NCI-H2081 treated with DMSO at 0.1 percent for 48 hours (cell line): ENCODE measurements at places on chromosomes 7 and 10.

- DNase-seq: no peak
Observed at GRCh38 chr7:17646253-17646956, 293.9 kb downstream of the SNX13 start.

DNA sequence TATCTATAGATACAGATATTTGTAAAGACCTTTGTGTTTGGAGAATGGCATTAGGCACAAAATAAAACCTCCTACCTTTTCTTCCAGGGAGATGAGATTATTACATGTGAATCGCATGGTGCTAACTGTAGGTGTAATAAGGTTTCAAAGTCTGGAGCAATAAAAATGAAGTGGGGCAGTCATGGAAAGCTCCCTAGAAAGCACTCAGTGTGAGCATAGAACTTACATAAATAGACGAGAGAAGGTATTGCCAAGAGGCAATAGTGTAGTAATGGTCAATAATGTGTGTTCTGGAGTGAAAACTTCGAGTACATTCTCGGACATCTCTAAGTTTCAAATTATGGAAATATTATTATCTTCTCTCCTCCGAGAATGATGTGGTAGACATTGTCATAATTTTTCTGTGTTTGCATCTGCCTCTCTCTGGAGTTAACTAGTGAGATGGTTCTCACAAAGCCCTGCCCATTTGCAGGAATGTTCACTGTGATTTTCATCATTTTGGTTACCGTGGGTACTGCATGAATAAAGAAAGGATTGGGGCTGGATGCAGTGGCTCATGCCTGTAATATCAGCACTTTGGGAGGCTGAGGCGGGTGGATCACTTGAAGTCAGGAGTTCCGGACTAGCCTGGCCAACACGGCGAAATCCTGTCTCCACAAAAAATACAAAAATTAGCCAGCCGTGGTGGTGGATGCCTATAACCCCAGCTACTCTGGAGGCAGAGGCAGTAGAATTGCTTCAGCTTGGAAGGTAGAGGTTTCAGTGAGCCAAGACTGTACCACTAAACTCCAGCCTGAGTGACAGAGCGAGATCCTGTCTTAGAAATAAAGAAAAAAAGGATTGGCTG, 10.6 kb downstream of the VIM start:
- no peak for DNase-seq

GRCh38 chr7:115037128-115037802, 115.4 kb downstream of the MDFIC start:
- DNase-seq: no peak

GRCh38 chr7:34451923-34452322, 206.1 kb upstream of the NPSR1 start:
- no peak for DNase-seq

GRCh38 chr7:27111751-27112277, 9.3 kb upstream of the HOXA2 start:
- DNase-seq: no peak

DNA sequence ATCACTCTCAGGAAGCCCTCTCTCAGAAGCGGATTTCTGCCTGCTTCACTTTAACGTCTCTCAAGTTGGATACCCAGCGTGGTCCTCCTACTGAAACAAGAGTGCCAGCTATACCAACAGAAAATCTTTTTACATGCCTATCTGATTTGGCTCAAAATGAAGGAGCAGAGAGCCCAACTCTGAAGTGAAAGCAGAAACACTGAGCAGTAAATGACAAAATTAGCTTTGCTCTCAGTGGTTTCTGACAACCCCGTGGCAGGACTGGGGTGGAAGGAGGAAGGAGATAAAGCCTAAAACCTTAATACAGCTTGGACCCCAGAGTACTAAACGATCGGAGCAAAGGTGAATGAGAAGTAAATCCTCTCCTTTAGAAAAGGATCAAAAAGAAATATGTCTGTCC, 25.1 kb upstream of the GPR37 start:
- no peak for DNase-seq

- no peak for DNase-seq
Observed at GRCh38 chr7:90599892-90600555, 3.9 kb downstream of the CDK14 start.

- no peak for DNase-seq
Observed at GRCh38 chr7:4713183-4713784, 31.2 kb downstream of the FOXK1 start.

DNA sequence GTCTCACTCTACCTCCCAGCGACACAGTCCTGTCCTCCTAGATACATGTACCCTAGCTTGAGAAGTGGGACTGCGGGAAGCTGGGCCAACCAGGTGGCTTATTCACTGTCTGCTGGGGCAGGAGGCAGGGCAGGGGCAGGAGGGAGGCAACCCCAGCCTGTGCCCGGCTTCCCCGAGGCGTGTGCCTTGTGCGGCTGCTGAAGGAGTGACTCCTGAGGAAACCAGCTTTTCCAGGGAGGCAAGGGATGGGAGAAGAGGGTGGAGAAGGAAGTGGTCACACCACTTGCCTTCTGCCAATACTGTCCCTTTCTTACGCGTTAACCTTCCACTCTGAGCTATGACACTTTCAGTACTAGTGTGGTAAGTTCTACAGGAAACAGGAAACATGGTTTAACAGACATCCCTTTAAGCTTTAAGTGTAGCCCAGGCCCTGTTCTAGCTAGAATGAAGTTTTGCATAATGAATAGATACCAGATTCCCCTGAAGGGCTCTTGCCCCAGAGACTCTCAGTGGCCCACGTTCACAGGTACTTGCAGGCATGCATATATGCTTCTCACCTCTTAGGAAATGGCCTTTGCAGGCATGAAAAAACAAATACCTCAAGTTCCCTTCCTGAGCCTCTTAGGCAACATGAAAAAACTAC, 40.6 kb downstream of the SYPL1 start:
- no peak for DNase-seq

DNA sequence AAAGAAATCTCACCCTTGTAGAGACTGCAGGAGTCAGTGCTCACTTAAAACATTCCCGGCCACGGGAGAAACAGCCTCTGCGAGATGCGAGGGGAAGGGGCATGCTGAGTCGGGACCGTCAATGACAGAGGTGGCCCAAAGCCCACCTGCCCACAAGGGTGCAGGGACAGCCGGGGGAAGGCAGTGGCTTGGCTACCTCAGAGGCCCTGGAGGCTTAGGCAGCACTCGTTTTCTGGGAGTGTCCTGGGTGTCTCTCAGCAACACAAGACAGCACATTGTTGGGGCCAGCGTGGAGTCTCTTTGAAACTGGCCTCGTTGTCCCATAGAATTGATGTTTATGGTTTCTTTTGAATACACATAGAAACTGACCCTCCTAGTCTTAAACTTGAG, 25.6 kb upstream of the SYCE1 start:
- DNase-seq: no peak

- DNase-seq: no peak
Observed at GRCh38 chr10:95532536-95532935, 28.6 kb downstream of the SORBS1 start.

DNA sequence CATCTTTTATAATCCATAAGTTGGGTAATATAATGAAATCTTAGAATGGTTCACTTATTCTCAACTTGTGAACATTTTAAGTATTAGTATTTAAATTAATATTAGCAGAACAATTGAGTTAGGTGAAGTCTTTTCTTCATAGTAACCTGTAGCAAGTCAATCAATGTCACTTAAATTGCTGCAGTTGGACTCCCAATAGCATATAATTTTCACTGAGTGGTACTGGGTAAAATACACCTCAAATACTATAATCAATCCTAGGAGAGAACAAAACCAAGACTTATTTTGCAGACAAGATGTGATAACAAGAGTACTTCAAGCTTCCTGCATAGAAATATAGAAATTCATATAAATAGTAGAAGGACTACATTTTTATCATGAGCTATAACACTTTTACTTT, 677.9 kb upstream of the LRRN3 start:
- DNase-seq: no peak

DNA sequence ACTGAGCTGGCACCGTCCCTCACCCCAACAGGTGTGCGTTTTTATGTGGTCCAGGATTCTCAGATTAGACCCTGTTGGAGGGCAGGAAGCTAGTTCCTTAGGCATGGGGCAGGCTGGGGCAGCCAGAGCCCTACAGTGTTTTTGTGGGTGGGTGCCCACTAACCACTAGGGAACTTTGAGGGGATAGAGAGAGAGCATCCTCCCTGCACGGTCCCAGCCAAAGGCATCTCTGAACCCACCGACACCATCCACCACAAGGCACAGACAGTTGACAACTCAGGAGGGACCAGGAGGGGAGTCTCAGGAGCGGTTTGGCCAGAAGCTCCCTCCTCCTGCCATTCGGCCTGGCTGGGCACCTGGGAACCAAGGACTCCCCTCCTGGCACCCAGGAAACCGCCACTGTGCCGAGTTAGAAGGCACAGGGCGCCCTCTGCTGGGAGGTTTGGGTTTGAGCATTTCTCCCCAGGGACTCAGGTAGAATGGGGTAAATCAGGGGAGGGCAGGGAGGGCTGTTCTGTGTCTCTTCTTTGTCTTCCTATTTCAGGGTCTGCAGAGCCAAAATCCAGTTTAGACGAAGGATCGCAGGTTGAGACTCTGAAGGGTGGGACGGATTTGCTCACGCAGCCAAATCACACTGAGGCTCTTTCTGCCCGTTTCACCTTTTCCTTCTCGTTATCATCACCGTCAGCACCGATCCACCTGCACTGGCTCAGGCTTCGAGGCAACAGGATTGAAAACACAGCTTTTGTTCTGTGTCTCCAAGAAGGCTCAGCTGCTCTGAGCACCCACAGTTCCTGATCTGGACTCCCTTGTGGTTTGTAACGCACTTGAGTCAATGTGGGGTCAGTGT, 84.8 kb upstream of the COL13A1 start:
- DNase-seq: no peak

DNA sequence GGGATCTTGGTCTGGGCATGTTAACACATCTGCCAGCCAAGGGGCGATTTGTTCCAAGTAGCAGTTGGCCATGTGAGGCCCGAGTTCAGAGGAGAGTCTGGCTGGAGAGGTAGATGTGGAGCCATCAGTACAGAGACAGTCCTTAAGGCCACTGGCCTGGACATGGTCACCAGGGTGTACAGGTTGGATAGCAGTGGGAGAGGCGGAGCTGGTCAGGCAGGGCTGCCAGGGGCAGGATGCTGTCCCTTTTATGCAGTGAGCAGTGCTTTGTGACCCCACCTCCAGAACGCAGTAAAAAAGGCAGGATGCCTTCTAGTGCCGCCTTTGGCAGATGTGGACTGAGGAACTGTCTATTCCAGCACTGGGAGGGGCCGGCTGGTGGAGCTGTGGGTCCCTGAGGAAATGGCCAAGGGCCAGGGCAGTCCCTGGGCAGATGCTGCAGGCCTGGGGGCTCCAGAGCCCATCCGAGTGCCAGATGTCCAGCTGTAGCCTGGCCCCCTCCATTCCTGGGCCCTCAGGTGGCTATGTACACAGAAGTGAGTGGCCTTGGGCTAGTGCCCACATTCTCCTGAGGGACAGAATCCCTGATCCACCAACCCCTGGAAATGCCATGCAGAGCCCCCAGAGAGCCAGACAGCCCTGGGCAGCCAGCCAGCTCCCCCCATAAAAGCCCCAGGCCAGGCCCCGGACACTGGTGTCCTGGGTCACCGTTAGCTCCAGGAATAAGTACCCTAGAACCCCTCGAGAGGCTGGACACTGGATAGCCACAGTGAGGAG, 17.2 kb upstream of the MYL7 start:
- DNase-seq: no peak

- DNase-seq: no peak
Observed at GRCh38 chr10:79602953-79603352, 7.8 kb upstream of the SFTPA1 start.

DNA sequence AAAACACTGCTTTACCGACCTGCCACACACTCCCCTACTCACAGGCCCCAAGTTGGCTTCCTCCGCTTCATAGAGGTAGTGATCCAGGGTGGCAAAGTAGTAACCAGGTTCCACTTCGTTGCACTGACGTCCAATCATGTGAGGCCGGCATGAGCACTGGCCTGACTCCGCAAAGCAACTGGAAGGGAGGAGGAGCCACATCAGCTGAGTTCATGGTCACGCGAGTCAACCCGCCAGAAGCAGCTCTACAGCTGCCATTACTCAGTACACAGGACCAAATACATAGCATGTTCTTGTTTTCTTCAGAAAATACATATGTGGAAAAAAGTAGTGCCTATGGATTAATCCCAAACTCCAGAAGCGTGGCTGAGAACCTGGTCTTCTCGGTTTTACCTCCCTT, 38.5 kb downstream of the LAMB1 start:
- DNase-seq: no peak

GRCh38 chr10:16644146-16644545, 122.5 kb upstream of the C1QL3 start:
- DNase-seq: no peak

DNA sequence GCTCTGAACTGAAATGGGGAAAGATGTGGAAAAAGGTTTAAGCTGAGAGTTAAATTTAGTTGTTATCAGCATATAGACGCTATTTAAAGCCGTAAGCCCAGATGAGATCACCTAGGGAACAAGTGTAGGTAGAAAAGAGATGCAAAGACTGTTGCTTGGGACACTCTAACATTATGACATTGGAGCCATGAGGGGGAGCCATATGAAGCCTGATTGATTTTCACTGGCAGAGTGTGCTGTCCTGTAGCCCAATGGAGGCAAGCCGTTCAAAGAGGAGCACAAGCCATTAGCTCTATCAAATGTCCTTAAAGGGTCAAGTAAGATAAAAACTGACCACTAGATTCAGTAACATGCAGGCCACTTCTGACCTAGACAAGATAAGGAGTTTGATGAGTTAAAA, 223.3 kb downstream of the TWIST1 start:
- DNase-seq: no peak

- no peak for DNase-seq
Observed at GRCh38 chr10:4763960-4764428, 62.0 kb upstream of the AKR1E2 start.

DNA sequence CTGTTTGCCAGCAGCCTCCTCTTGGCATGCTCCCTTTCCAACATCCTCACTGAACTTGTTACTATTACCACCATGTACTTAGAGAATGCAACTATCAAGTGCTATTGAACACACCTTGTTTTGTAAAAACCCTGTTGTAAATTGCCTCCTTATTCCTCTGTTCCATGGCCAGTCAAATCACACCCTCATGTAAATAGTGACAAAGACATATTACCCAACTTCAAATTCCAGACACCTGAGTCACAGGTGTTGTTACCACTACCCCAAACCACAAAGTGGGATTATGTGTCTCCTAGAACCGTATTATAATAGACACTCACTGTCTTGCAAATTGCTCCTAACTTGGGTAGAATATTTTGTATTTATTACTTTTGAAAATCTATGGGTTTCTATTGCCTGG, 263.2 kb upstream of the C7orf33 start:
- no peak for DNase-seq

DNA sequence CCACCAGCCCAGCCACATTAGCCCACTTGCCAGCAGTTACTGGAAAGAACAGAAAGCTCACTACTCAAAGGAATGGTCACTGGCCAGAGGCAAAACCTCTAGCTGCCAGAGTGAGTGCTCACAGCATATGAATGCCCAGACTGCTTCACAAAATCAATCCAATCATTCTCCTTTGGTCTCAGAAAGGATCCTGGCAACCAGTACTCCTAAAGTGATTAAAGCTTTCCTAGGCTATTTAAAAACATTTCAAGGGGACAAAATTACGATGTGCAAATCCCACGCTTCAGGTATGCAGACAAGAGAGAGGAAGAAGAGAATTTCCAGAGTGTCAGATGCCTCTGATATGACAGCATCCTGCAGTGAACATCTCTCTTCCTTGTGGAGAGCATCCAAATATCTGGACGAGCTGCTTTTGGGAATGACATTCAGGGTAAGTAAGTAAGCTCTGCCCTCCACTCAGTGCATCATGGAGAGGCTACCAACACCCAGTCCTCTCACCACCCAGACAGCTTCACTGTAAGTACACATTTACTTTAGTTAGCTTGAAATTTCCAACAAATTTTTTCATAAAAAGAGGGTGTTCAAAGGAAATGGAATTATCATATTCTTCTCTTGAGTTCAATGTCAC, 25.1 kb downstream of the ICA1 start:
- no peak for DNase-seq

GRCh38 chr10:119650692-119651513, at the start of gene BAG3:
TSS of gene BAG3 (plus strand) at chr10:119651380. CDS start at chr10:119651676, 296 bp downstream.
- DNase-seq: no peak
